ENCODE measurements at places on chromosomes 7 and 10.

DNA sequence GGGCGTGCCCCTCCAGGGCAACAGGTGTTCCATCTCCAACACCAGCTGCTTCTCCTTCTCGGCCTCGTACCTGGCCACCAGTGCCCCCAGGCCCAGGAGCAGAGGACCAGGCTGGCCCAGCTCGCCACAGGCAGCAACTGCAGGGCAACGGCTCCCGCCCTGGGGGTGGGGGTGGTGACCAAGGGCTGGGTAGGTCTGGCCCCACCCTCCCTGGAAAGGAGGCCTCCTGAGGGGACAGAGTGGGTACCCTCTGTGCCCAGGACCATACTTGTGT lies 22.1 kb upstream of the DRGX start:
- no peak for DNase-seq

DNA sequence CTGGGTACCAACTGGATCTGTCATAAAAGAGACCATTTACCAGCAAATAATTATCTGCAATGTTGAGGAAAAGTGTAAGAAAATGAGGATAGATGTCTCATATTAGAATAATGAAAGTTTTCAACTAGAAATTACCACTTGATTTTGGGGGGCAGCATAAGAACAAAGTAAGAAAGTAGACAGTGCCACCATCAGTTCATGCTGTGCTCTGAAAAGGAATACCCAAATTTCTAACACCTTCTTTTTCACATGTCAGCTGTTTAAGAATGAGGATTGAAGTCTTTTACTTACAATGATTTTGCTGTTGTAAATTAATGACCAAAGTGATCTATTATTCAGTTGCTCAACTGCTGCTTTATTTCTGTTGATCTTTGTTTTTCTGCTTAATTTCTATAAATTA lies 578.3 kb downstream of the ETV1 start:
- DNase-seq: no peak

- DNase-seq: no peak
These were observed 719.0 kb downstream of the GRM8 start for GRCh38 chr7:126533715-126534114.

DNA sequence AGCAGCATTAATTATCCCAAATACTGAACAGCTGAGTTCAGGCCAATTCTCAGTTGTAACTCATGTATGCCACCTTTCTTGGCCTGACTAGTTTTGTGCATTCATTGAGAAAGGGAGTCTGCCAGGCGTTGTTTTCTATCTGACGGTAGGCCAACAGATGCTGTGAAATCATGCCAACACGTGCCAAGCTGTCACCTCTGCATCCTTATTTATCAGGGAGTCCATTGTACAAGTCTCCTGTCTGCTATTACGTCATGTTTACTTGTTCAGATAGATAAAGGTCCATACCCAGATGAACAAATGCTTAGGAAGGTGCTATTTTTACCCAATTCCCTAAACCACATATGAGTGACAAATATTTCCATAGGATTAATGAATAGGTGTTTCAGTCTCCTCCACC lies 127.2 kb upstream of the CDK6 start:
- no peak for DNase-seq

GRCh38 chr10:51117794-51118193 lies 43.5 kb downstream of the PRKG1 start:
- DNase-seq: no peak

- DNase-seq: no peak
These were observed 58.1 kb upstream of the MSMB start for GRCh38 chr10:46104071-46104585.

GRCh38 chr10:99544322-99544721 lies 11.6 kb downstream of the NKX2-3 start:
- DNase-seq: no peak

- DNase-seq: no peak
These were observed 23.5 kb downstream of the TRPV5 start for GRCh38 chr7:142910031-142910433.

GRCh38 chr10:52257692-52258075 lies 56.4 kb upstream of the DKK1 start:
- DNase-seq: no peak

DNA sequence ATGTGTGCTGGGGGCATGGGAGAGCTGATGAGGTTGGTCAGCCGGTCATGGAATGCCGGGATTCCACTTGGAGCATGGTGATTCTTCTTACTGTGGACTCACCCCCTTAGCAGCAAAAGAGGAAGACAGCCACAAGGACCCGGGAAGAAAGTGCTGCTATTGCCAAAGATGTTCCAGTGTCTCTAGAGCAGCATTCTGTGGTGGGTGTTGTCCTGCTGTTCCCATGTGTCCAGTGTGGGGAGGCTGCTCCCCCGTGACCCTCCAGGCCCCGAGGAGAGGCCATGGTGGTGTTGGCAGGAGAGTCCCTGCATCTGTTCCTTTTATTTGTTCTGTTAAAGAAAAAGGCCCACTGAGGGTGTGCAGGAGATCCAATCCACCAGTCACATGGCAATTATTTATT lies 499.4 kb downstream of the RPS24 start:
- no peak for DNase-seq

- no peak for DNase-seq
These were observed 216.2 kb downstream of the AUTS2 start for GRCh38 chr7:69814421-69814962.

GRCh38 chr10:15213461-15213861 lies 45.0 kb upstream of the NMT2 start:
- DNase-seq: no peak

DNA sequence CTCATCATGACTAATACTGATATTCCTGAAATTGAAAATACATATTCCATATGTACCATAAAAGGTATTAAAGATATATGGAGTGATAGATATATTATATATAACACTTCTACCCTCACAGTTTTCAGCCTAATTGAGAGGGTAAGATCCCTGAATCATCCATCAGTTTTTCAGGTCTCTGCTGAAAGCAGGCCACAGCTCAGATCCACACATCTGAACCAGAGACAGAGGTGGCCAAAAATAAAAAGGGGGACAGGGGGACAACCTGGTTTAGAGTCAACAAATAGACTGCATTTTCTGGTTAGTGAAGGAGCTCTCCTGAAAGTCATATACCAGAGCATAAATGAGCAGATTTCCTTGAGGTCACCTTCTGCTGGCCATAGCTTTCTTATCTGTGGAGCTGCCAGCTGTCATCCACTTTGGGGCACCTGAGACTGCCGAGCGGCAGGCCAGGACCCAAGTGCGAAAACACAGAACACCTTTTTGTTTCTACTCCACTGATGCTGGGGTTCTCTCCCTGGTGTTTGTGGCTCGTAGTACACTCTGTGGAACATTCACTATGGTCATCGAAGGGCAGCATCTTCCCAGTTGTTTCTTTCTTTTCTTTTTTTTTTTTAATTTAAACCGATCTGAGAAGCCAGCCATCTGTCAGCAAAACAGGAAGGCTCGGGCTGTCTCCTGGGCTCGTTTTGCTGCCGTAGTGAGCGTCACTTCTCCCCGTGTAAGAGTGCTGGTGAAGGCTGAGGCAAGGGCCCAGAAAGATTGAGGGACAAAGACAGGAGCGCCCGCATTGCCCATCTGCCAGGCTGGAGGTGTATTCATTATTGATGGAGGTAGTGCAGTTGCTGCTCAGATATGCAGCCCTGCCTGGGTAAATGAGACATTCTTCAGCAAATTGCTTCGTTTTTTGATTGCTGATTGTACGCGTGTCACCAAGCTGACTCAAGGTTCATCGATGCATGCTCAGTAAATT lies 13.5 kb downstream of the IKZF1 start:
- no peak for DNase-seq

DNA sequence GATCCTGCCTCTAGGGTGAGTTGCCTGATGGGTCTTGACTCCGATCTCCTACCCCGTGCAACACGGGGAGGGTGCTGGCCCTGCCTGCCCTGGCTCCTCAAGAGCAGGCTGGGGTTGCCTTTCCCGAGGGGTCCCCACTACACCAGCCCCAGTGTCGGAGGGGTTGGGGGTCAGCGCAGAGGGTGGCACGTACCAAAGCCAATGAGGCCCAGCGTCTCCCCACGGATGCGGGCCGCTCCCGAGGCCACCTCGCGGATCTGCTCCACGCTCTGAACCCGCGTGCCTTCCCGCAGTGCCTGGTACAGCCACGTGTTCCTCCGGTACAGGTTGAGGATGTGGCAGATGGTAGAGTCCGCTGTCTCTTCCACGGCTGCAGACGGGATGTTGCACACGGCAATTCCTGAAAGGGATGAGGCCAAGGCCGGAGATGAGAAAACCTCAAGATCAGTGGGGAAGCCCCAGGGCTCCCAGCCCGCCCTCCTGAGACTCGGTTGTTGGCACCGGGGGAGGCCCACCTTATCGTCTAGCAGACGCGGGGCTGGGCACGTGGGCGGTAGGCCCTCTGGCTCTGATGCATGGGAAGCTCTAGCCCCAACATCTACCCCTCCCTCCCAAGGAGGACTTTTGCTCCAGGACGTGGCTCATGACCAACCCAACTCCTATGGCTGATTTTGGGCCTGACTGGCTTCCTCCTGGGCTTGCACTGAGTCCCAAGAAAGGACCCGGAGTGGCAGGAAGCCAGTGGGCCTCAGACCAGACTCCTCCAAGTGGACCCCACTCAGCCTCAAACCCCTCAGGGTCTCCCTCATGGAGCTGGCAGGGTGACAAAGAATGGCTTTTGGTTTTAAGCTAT lies 56.1 kb downstream of the ZRANB1 start:
- DNase-seq: no peak

GRCh38 chr10:30550967-30551815 lies 78.4 kb downstream of the LYZL2 start:
- no peak for DNase-seq

GRCh38 chr10:112214298-112214926 lies 30.8 kb upstream of the GPAM start:
- DNase-seq: no peak

DNA sequence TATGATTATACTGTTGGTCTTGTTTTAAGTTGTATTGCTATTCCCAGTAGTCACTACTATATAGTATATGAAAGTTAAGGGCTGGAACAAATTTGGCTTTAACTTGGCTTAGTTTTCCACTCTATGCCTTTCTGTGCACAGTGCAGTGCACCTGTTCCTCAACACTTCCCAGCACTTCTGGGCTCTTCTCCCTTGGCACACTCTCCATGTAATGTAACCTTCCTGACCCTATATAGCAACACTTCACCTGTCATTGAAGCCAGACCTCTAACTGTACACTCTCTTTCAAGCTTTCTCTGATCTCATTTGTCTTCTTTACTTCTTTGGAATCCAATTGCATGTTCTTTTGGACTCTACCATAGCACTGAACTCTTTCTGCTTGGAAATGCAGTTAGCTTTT lies 83.9 kb upstream of the SMIM30 start:
- DNase-seq: no peak

- no peak for DNase-seq
These were observed 130.6 kb upstream of the SLC26A5 start for GRCh38 chr7:103576641-103577040.

DNA sequence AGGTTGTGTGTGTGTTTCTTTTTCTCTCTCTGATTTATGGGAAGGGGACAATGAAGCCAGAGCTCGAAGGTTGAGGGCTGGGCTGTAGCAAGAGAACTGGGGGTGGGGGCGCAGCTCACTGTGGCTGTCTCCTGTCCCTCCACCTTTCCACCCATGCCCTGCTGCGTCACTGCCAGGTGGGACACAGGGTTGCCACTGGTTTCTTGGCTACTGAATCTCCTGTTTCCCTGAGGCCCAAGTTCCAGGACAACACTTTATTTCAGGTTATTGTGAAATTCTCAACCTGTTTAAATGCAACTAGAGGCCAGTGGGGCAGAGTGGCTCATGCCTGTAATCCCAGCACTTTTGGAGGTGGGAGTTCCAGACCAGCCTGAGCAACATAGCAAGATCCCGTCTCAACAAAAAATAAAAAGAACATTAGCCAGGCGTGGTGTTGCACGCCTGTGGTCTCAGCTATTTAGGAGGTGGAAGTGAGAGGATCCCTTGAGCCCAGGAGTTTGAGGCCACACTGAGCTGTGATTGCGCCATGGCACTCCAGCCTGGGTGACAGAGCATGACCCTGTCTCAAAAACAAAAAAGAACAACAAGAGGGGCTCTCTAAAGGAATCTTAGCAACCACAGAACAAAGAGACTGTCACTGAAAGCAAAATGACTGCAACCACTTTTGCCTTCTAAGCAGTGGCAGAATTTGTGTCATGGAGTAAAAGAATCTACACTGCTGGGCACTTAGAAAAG lies 22.6 kb downstream of the TBATA start:
- DNase-seq: no peak

DNA sequence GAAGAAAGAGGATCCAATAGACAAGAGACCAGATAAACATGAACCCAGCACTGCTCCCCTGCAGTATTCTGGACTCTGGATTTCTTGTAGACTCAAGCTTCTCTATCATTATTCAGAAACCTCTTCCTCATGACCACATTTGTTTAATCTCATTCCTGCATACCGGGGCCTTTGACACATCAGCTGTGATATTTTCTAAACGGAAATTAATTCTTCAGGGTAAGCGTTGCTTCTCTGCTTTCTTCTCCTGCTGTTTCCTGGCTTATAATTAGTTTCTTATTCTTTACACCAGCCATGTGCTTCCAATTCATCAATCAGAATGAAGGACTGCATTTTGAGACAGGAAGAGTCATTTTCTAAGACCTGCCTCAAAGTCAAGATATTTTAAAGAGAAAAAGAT lies 54.2 kb upstream of the TARP start:
- DNase-seq: no peak

DNA sequence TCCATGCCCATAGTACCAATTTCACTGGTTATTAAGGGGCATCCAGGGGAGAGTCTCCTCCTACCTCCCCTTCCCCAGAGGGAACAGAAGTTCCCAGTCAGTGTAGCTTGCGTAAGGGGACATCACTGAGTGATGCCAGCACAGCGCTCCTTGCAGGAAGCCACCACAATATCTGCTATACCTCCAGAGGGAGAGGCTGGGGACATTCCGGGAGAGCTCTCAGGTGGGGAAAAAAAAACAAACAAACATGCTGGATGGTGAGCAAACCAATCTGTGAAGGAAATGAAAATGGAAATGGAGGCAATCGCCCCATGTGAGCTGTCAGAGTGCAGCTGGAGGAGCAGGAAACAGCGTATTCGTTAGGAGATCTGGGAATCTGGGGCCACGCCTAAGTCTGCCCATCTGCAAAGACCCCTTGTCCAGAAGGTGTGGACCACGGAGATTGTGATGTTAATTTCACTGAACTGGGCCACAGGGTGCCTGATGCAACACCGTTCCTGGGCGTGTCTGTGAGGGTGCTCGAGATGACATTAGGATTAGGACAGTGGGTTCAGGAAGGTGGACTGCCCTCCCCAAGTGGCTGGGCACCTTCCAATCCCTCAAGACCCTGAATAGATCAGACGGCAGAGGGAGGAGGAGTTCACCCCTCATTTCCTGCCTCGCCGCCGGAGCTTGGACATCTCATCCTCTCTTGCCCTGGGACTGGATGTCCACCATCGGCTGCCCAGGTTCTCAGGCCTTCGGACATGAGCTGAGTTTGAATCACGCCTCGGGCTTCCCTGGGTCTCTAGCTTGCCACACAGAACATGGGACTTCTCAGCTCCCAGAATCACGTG lies 30.5 kb downstream of the GNA12 start:
- DNase-seq: no peak
